GM12878 (cell line): ENCODE measurements at places on chromosomes 7 and 10. TPM values are rescaled to one million over a fixed set of nuclear protein-coding genes. Genes with fewer than 3 reads are reported as not detected.

Gene AVPI1
- total RNA-seq, result 1.1 and 1.4 TPM in 2 replicates

Gene TNPO3
- 63.0 and 67.6 TPM in 2 replicates for total RNA-seq

Gene AHR
- 10.3 and 11.9 TPM in 2 replicates for total RNA-seq

Gene MYL7
- total RNA-seq, result not detected in 2 replicates

DNA sequence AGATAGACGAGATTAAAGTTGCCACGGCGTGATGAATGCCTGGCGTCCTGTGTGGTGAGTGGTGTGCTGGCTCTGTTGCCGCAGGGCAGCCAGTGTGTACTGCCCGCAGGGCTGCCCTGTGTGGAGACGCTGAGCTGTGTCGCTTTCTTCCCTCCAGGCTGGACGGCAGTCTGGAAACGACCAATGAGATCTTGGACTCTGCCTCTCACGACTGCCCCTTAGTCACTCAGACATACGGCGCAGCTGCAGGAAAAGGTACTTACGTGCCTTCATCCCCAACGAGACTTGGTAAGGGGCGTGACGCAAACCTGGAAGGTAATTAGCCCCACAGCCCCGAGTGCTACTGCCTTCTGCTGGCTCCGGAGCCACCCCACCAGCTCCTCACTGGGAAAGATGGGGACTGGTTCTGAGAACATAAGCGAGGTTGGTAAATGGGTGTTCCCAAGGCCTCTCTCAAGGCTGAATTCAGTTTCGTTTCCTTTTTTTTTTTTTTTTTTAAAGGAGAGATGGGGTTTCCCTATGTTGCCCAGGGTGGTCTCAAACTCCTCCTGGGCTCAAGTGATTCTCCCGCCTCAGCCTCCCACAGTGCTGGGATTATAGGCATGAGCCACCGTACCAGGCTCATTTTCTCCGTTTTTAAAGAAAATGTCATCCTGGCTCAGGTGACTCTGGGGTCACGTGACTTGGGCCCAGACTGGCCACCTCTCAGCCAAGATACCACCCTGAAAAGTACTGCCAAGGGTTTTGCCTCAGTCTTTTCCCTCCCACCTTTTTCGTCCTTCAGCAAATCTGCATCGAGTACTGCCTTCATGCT, 39.6 kb downstream of the WIPI2 start:
- no peak for DNase-seq

- no peak for DNase-seq
Observed at GRCh38 chr7:2670720-2671391, 17.1 kb upstream of the AMZ1 start.

DNA sequence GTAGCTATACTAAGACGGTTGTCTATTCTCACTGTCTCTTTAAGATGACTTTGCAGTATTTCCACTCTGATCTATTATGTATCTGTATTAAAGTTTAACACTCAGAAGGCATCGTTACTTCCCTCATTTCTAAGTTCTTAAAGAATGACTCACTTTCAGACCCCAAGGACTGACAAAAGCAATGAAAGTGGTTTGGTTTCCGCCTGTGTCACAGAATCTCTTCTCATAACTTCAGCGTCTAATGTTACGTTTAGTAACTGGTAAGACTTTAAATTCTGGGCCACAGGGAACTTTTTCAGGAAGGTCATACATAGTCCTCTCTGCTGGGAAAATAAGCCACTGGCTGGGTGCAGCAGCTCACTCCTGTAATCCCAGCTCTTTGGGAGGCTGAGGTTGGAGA, 892.0 kb upstream of the AUTS2 start:
- DNase-seq, result no peak

DNA sequence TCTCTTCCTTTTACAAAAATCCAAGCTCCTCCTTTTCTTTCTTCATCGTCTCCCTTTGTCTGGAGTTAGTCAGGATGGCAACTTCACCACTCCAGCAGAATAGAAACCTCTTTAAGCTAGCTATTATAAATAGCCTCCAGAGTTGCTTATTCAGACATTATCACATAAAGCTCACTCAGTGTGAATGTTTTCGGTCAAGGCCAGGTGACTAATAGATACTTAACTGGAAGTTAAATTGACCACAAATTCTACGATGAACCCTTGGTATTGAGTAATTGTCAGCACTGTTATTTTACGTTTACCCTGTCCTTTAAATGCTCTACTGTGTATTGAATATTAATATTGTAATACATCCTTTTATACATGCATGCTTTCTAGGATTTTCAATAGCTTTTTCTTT, 340.4 kb downstream of the OTUD1 start:
- DNase-seq, result no peak

- DNase-seq, result no peak
Observed at GRCh38 chr7:54663186-54663585, 95.8 kb downstream of the SEC61G start.

- no peak for DNase-seq
Observed at GRCh38 chr10:111303887-111304286, 227.1 kb downstream of the ADRA2A start.

- DNase-seq, result no peak
Observed at GRCh38 chr7:27700501-27700900, 37.8 kb upstream of the HIBADH start.

GRCh38 chr10:96587264-96588059, 650 bp upstream of the TM9SF3 start:
- no peak for DNase-seq

GRCh38 chr10:101032637-101033224, 1.7 kb downstream of the SFXN3 start:
- DNase-seq, result no peak

- no peak for DNase-seq
Observed at GRCh38 chr7:141073641-141074161, at the start of gene TMEM178B. TSS of gene TMEM178B (plus strand) at chr7:141074064.
